CD4-positive, alpha-beta memory T cell (primary cell): ENCODE measurements at places on chromosomes 1 and 21.

- DNase-seq: no peak
- no peak overlapping the region for H3K4me3 ChIP-seq
- H3K4me1 ChIP-seq: no peaks in the 10 kb centered on the region
- H3K36me3 ChIP-seq: no peaks in the 10 kb centered on the region
These were observed 201.8 kb upstream of the GREM2 start for GRCh38 chr1:240813720-240814119.

DNA sequence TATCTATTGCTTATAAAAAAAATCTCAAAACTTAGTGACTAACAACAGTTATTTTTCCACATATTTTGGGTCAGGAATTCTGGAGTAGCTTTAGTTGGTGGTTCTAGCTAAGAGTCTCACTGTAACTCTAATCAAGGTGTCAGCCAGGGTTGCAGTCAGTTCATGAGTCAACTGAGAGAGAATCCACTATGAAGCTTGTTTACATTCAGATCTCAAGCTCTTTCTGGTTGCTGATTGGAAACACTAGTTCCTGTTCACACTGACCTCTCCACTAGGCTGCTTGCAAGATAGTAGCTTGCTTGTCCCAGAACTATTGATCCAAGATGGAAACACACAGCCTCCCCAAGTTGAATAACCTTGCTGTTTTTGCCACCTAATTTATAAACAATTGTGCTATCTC is 1192.1 kb upstream of the B3GALT2 start:
- no peaks in the 10 kb centered on the region for H3K27me3 ChIP-seq
- DNase-seq: no peak
- H3K27ac ChIP-seq: no peak overlapping the region
- H3K36me3 ChIP-seq: no peaks in the 10 kb centered on the region
- H3K4me3 ChIP-seq: no peak overlapping the region

DNA sequence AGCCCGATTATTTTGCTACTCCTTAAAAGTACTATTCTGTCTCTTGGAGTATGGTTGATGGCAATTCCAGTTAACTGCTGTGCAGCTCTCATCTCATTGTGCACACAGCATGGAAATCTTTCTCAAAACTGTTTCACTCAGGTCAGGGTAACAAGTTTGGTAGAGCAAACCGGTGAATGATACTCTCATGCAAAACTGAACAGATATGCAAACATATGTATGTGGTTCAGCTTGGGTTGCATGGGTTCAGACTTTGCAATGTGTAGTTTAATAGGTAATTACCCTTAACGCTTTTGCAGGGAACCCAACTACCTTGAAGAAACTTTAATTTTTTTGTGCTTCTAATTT is 2.2 kb downstream of the GADD45A start:
- no peaks in the 10 kb centered on the region for H3K27me3 ChIP-seq
- H3K4me1 ChIP-seq: peaks cover 19% of the 10 kb centered on the region
- H3K4me3 ChIP-seq: no peak overlapping the region
- peak overlapping the region; percentile 60 for H3K27ac ChIP-seq

DNA sequence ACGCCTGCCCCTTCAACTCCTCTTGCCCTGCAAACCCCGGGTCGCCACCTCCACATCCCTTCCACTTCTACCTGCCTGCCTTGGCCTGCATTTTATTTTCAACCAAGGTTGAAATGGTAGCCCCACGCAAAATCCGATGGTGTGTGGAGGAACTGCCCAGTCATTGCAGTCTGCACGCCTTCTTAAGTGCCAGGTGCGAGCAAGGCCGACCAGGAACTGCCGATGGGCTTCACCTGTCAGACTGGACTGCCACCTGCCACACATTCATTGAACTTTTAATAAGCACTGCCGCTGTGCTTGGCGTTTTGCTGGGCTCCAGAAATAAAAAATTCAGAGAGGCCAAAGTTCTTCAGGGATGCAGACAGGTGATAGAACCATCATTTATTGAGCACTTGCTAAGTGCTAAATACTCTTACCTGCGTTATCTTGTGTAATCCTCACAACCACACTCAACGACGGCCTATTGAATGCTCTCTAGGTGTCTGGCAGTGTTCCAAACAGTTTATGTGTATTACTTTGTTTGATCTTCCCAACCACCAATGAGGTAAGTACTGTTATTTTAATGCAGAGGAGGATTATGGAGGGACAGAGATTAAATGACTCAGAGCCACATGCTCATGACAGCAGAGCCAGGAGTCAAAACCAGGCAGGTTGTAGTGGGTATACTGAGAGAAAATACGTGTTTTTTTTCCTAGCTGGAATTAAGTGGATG is 36.2 kb downstream of the CACHD1 start:
- peak; percentile 13 for DNase-seq
- H3K27ac ChIP-seq: no peak overlapping the region
- peaks cover 7% of the 10 kb centered on the region for H3K4me1 ChIP-seq
- H3K27me3 ChIP-seq: no peaks in the 10 kb centered on the region
- no peaks in the 10 kb centered on the region for H3K36me3 ChIP-seq
- no peak overlapping the region for H3K4me3 ChIP-seq

- H3K4me1 ChIP-seq: no peaks in the 10 kb centered on the region
- H3K27ac ChIP-seq: no peak overlapping the region
- no peak for DNase-seq
These were observed 180.7 kb downstream of the ZNF326 start for GRCh38 chr1:90175490-90176167.

DNA sequence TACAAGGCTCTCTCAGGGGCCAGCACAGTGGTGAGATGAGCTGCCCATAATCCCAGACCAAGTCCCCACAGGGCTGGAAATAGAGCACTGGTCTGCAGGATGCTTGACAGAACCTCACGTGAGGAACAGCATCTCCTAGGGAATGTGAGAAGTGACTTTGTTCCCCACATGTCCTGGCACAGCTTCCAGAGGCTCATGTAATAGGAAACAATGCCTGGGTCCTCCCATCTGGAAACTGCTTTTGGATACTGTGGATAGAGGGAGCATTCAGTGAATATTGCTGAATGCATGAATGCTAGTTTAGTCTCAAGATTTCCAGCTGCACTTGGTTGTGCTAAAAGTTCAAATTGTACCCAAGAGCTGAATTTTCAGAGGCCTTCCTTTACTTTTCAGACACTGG is 146.2 kb downstream of the TNR start:
- H3K4me3 ChIP-seq: no peak overlapping the region
- H3K27me3 ChIP-seq: no peaks in the 10 kb centered on the region
- no peak for DNase-seq
- no peak overlapping the region for H3K27ac ChIP-seq

DNA sequence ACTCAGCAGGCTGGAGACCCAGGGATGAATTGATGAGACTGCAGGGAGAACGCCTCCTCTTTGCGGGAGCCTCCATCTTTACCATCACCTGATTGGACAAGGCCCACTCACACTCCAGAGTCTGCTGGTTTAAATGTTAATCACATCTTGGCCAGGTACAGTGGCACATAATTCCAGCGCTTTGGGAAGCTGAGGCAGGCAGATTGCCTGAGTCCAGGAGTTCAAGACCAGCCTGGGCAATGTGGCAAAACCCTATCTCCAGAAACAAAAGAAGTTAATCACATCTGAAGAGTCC is 121.8 kb upstream of the C1orf174 start:
- DNase-seq: no peak
- no peak overlapping the region for H3K4me3 ChIP-seq
- no peaks in the 10 kb centered on the region for H3K36me3 ChIP-seq
- H3K27ac ChIP-seq: no peak overlapping the region
- H3K4me1 ChIP-seq: no peaks in the 10 kb centered on the region
- no peaks in the 10 kb centered on the region for H3K27me3 ChIP-seq

- no peaks in the 10 kb centered on the region for H3K27me3 ChIP-seq
- H3K4me3 ChIP-seq: no peak overlapping the region
- no peak for DNase-seq
- H3K36me3 ChIP-seq: no peaks in the 10 kb centered on the region
- peaks cover 72% of the 10 kb centered on the region for H3K4me1 ChIP-seq
These were observed 39.3 kb upstream of the DUSP10 start for GRCh38 chr1:221781102-221781755.

GRCh38 chr1:204150702-204151551 is 917 bp downstream of the ETNK2 start:
- H3K27me3 ChIP-seq: no peaks in the 10 kb centered on the region
- H3K4me3 ChIP-seq: no peak overlapping the region
- peak overlapping the region; percentile 54 for H3K27ac ChIP-seq

GRCh38 chr1:60394436-60394835 is 320.9 kb upstream of the C1orf87 start:
- DNase-seq: no peak
- H3K27me3 ChIP-seq: no peaks in the 10 kb centered on the region
- no peaks in the 10 kb centered on the region for H3K4me1 ChIP-seq
- H3K27ac ChIP-seq: no peak overlapping the region

GRCh38 chr1:198934426-198934825 is 295.6 kb downstream of the PTPRC start:
- H3K27me3 ChIP-seq: no peaks in the 10 kb centered on the region
- DNase-seq: peak; percentile 15
- peak overlapping the region; percentile 7 for H3K27ac ChIP-seq
- H3K4me3 ChIP-seq: peak overlapping the region; percentile 50

DNA sequence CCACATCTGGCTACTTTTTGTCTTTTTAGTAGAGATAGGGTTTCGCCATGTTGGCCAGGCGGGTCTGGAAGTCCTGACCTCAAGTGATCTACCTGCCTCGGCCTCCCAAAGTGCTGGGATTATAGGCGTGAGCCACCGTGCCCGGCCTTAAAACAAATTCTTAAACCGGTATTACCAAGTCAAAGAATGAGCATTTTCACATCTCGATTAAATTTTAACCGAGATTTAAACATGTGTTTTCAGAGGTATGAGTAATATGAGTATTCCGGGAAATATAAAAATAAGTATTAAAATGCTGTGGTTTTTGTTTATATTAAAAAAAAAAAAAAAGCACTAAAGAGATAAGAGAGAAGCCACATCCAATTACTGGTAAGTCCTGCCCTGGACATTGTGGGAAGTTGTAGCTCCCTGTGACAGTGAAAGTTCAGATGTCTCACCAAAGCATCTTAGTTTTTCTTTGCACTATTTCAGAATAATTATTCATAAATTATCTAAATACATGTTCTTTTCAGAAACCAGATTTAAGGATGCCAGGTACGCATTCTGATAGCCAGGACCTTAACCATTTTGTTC is 24.9 kb downstream of the ZNF281 start:
- H3K4me1 ChIP-seq: no peaks in the 10 kb centered on the region
- H3K36me3 ChIP-seq: no peaks in the 10 kb centered on the region
- H3K27ac ChIP-seq: no peak overlapping the region
- H3K27me3 ChIP-seq: no peaks in the 10 kb centered on the region
- DNase-seq: no peak

DNA sequence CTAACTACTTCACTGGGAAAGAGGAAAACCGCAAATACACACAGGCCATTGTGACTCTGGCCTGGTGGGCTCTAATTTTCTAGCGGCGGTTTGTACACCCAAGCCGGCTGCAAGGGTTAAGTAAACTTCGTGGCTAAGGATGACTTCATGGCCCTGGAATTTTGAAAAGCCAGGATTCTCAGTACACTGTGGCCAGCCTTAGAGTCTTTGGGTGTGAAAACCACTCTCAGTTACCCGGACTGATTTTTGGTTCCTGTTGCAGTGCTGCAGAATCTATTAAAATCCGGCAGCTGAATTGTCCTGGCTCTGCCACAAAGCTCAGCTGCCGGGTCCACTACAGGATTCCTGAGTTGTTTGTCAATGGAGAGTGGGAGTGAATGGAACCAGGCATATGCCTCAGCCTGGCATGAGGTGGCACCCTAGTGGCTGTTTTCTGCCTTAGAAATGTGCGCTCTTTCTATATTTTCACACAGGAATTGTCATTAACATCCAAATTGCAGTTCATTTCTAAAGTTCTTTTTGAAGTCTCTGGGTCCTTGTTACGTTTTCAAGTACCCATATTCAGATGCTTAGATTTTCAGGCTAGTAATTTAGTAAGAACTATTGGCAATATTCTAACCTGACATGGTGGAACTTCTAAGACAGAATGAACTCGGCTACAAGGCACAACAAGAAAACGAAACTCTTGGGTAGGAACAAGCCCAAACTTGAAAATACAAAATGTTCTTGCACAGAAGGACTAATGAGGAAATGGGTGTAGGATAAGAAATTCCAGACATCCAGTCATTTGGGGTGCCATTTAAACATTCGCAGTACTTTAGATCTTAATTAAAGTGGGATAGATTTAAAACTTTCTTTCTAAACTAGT is 255.9 kb downstream of the NFIA start:
- no peak overlapping the region for H3K4me3 ChIP-seq
- no peak for DNase-seq
- H3K27ac ChIP-seq: no peak overlapping the region
- no peaks in the 10 kb centered on the region for H3K4me1 ChIP-seq
- no peaks in the 10 kb centered on the region for H3K27me3 ChIP-seq

- H3K27ac ChIP-seq: no peak overlapping the region
- H3K4me3 ChIP-seq: no peak overlapping the region
These were observed 66.4 kb downstream of the RGS13 start for GRCh38 chr1:192702212-192702902.

DNA sequence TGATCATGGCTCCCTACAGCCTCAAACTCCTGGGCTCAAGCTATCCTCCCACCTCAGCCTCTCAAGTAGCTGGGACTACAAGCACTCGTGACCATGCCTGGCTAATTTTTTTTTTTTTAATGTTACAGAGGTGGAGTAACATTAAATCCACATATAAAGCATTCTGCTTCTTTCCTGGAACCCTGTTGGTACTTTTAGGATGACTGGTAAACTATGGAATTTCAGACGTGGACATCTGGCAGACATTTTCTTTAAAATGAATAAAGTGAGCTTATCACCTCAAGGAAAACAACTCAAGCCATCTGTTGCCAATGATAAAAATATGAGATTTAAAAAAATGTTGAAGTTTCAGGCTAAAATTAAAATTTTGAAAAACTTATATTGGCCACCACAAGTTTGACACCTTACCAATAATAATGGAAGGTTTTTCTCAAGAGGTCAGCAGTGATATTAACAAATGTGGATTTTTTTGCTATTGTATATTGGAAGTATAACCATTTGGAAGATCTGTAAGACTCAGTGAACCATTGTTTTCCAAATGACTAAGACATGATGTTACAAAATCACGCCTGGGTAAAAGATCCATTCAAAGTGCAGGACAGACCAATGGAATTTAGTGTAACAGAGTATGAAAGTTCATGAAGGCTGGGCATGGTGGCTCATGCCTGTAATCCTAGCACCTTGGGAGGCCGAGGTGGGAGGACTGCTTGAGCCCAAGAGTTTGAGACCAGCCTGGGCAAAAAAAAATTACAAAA is 52.7 kb upstream of the EIF4G3 start:
- no peaks in the 10 kb centered on the region for H3K27me3 ChIP-seq
- no peak overlapping the region for H3K27ac ChIP-seq
- H3K4me3 ChIP-seq: no peak overlapping the region
- peaks cover 48% of the 10 kb centered on the region for H3K36me3 ChIP-seq
- DNase-seq: no peak
- no peaks in the 10 kb centered on the region for H3K4me1 ChIP-seq

DNA sequence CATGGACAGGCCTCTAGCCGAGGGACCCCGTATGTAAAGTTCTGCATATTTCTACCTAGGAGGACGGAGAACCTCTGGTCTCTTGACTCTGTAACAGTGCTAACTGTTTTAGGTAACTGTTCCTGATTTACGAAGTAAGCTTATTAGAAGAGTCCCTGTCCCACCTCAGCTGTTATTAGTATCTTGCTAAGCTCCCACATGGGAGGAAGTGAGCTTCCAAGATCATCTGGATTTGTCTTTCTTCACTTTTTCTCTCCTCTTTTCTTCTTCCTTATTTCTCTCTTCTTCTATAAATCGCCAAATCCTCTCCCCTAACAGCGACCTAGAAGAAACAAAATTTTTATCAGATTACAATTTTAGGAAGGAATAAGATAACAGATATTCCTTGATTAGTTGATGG is 4.4 kb downstream of the CD53 start:
- no peaks in the 10 kb centered on the region for H3K27me3 ChIP-seq
- peak overlapping the region; percentile 88 for H3K27ac ChIP-seq
- peak overlapping the region; percentile 39 for H3K4me3 ChIP-seq
- DNase-seq: no peak
- H3K4me1 ChIP-seq: peaks cover 69% of the 10 kb centered on the region
- no peaks in the 10 kb centered on the region for H3K36me3 ChIP-seq
